SJSA1 (cell line): ENCODE measurements at places on chromosomes 7 and 10.

- DNase-seq = no peak
Observed at GRCh38 chr10:114553436-114553835, 104.6 kb downstream of the ABLIM1 start.

GRCh38 chr10:129194181-129194870, 272.7 kb upstream of the MGMT start:
- no peak for DNase-seq

DNA sequence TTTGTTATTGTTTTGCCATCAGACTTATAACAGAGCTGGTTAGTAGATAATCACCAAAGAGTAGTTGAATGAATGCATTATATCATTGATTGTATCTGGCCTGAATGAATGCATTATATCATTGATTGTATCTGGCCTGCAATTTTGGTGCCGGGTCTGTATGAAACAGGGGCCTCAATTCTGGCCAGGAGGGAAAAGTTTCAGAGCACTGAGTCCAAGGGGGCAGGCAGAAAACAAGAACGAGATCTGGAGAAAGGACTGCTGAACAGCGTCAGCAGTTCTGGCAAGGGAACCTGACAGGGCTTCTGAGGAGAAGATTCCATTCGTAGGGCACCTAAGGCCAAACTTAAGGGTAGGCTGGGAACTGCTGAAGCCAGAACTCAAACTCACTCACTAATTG, 128.0 kb downstream of the SEMA3C start:
- DNase-seq = no peak

GRCh38 chr7:106548491-106548890, 112.5 kb downstream of the CCDC71L start:
- no peak for DNase-seq

DNA sequence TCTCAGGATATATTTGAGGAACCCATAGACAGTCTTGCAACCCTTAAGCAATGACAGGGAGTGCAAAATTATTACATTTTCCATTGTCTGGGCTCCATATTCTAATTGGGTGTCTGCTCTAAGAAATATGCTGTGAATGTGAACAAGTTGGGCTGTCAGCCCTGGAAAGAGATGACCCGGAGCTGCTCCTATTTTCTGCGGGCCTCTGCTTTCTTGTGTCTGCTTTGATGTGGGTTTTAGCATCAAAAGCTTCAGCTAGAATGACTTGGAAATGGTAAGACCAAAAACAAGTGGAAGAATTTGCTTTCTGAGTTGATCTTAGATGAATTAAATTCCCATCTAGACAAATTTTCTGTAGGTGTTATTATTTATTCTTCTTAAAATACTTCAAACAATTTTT, 343.6 kb upstream of the IGFBP3 start:
- no peak for DNase-seq

- no peak for DNase-seq
Observed at GRCh38 chr10:11683529-11684320, 58.5 kb upstream of the ECHDC3 start.

GRCh38 chr7:126426652-126427051, 826.1 kb downstream of the GRM8 start:
- DNase-seq = no peak

DNA sequence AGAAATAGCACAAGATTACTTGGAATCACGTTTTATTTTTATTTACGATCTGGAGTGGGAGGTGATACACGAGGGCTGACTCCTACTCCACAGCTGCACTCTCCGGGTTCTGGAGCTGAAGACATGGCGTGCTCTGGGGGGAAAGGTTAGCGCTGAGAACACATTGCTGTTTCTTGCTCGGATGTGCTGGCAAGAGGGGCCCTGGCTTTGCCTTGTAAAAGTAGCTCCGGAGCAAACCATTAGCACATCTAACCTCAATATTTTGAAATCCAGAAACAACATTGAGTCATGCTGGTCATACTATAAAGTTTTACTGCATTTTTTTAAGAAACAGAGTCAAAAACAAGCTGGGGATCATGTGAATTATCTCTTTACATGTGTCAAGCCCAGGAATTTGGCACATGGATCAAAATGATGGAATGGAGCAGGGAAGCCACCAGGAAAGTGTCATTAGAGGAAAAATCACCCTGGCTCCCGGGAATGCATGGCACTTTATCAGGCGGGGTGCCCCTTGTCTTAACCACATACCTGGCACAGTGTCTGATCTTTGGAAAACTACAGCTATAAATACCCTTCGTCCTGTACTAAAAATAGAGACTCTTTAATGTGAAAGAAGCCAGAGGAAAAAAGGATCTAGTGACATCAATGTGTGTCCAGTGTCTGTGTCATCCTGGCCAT, 31.6 kb upstream of the LYZL1 start:
- DNase-seq = no peak

- no peak for DNase-seq
Observed at GRCh38 chr7:38374507-38374906, 101.1 kb upstream of the TARP start.

GRCh38 chr10:58723186-58723585, 210.5 kb downstream of the BICC1 start:
- no peak for DNase-seq

DNA sequence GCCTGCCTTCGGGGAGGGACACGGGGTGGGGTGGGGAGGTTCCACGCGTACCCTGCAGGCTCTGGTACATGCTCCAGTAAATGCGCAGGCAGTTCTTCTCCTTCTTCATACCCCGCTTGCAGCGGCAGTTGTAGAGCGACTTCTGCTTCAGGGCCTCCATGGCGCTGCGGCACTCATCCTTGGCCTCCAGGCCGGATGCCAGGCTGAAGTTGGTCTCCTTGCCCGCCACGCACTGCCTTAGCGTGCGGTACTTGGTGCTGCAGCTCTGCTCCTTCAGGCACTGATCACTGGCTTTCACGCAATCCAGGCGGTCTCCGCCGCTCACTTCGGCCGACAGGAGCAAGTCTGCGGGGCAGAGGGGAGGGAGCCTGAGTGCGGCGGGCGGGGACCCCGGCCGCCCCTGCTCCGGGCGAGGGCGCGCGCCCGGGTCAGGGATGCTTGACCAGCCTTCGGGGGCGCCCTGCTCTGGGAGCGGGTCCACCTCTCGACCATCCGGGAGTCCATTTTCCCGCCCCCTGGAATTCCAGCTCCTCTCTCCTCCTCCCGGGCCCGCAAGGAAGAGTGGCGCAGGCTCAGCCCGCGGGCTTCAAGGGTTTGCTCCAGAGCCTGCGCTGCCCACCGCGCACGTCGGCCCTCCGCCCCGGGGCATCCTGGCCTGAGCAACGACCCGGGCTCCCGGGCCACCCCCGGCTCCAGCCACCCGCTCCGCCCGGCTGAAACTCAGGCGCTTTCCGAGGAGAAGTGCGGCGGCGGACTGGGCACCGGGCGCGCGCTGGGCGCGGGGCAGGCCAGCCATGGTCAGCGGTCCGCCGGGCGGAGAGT, 2.0 kb downstream of the GFRA1 start:
- DNase-seq = no peak
